ENCODE measurements at places on chromosomes 4 and X.

GRCh38 chr4:105149771-105150170, 3.1 kb downstream of the TET2 start:
- no peak for DNase-seq

- DNase-seq = no peak
Measured at GRCh38 chr4:47275595-47275994, 187.9 kb downstream of the COMMD8 start.

- no peak for DNase-seq
Measured at GRCh38 chr4:38780833-38781484, 1.8 kb downstream of the TLR10 start.

DNA sequence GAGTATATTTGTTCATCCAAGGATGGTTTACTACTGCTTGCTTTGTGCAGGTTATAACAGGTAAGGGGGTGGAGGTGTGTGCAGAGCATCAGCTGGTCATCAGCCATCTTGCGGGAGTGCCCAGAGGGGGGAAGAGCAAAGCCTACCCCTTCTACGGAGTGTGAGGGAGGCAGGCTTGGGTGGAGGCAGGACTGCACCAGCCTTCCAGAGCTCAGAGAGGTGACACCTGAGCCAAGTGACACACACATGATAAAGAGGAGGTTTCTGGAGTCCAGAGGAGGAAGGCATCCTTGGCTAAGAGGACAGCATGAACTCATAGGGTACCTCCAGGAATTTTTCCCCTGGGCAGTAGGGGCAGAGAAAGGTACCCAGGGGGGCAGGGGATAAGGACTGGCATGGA, 126.6 kb downstream of the TBL1X start:
- no peak for DNase-seq

- DNase-seq = no peak
Measured at GRCh38 chrX:53321943-53322497, 40.6 kb upstream of the IQSEC2 start.
